ENCODE measurements at places on chromosomes 7 and 10. TPM values are rescaled to one million over a fixed set of nuclear protein-coding genes. Genes with fewer than 3 reads are reported as not detected.

The BLNK gene
- total RNA-seq = not detected

The HOGA1 gene
- 0.31 TPM for total RNA-seq

GRCh38 chr10:14918964-14919363 is 34.9 kb downstream of the DCLRE1C start:
- DNase-seq = peak; percentile 3

DNA sequence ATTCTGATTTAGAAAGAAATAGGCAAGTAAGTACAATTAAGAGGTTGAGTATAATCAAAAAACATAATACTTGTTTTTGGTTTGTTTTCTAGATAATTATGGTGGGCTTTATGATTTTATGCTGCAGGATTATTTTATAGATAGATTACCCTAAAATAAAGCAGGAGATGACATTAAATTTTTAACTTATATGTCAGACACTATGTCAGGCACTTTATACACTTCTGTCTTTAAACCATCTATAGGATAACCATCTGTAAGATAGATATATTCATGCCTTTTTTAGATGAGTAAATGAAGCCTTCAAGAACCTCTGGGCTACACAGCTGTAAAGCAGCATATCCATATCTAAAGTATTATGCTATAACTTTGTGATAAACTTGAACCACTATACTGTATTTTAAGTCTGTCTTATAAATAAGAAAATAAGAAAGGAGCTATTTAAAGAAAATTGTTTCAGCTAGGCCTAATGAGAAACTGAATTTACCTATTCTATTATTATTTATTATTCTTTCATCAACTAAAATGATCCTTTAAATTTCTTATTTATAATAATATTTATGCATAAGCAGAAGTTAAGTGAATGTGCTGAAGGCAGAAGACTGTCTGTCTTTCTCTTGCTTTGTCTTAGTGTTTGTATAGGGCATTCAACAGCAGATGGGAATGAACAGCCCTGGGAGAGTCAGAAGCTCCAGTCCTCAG is 94.0 kb downstream of the CPED1 start:
- no peak for DNase-seq

Measured in astrocyte (in vitro differentiated cells and primary cell).